ENCODE measurements at places on chromosomes 2 and 18. TPM values are rescaled to one million over a fixed set of nuclear protein-coding genes. Genes with fewer than 3 reads are reported as not detected.

CD28 gene
- total RNA-seq, result 0.30 TPM

CMPK2 gene
- 0.53 TPM for total RNA-seq

DNA sequence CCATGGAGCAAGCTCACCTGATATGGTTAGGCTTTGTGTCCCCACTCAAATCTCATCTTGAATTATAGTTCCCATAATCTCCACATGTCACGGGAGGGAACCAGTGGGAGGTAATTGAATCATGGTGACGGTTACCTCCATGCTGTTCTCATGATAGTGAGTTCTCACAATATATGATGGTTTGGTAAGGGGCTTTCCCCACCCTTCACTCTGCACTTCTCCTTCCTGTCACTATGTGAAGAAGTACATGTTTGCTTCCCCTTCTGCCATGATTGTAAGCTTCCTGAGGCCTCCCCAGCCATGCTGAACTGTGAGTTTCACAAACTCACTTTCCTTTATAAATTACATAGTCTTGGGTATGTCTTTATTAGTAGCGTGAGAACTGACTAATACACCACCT lies 435.7 kb upstream of the ID2 start:
- no peak overlapping the region for H3K27ac ChIP-seq
- H3K4me1 ChIP-seq, result no peaks in the 10 kb centered on the region
- no peak for DNase-seq
- H3K27me3 ChIP-seq, result no peaks in the 10 kb centered on the region
- no peaks in the 10 kb centered on the region for H3K36me3 ChIP-seq

DNA sequence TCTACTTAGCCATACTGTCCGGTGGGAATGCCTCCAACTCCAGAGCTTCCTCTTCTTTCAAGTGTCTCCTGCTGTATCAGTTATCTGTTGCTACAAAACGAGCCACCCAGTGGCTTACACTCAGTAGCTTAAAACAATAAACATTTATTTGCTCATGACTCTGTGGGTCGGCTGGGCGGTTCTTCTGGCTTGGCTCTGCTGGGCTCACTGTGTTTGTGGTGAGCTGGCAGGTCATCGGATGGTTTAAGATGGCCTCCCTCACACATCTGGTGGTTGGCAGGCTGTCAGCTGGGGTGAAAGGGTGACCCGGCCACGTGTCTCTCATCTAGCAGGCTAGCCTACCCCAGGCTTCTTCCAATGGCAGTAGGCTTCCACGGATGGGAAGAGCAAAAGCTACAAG lies 122.4 kb upstream of the SLC1A4 start:
- no peak for DNase-seq
- no peaks in the 10 kb centered on the region for H3K27me3 ChIP-seq
- H3K4me3 ChIP-seq, result no peak overlapping the region
- peak overlapping the region; percentile 78 for H3K27ac ChIP-seq

DNA sequence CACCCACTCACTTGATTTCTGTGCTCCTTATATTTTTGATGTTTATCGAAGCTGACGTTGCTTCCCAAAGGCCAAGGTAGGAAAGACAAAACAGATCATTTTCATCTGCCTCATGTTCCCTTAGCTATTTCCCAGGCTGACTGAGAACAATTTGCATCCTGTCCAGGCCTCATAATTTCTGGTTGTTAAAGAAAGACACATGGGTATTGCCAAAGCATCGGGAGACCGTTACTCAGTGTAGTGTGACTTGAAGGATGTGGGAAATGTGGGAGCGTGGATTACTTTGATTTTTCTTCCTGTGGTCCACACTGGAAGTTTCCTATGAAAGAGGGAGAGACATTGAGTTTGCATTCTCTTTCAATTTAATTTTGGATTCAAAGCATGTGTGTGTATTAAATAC lies 204.6 kb downstream of the TRIB2 start:
- no peaks in the 10 kb centered on the region for H3K27me3 ChIP-seq
- H3K36me3 ChIP-seq, result no peaks in the 10 kb centered on the region
- H3K27ac ChIP-seq, result no peak overlapping the region
- no peak for DNase-seq
- peaks cover 9% of the 10 kb centered on the region for H3K4me1 ChIP-seq

DNA sequence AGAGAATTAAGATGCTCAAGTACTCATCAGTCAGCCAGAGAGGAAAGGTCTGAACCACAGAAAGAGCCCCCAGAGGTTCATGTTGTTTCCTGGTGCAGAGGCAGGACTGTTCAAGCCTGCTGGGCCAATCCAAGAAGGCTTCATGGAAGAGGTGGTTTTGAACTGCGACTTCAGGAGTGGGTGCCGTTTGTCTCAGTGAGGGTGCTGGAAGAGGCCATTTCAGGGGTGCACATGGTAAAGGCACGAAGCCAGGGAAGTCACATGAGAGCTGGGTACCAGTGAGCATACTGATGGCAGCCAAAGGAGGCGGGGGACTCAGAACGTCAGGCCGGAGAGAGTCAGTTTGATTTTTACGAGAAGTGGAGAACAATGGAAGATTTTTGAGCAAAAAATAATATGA lies 55.5 kb downstream of the EMILIN2 start:
- H3K4me3 ChIP-seq, result no peak overlapping the region
- peaks cover 2% of the 10 kb centered on the region for H3K4me1 ChIP-seq
- no peak for DNase-seq
- no peaks in the 10 kb centered on the region for H3K27me3 ChIP-seq
- no peak overlapping the region for H3K27ac ChIP-seq

- no peak for DNase-seq
- H3K36me3 ChIP-seq, result no peaks in the 10 kb centered on the region
- H3K4me3 ChIP-seq, result no peak overlapping the region
- H3K27me3 ChIP-seq, result no peaks in the 10 kb centered on the region
- no peaks in the 10 kb centered on the region for H3K4me1 ChIP-seq
- H3K27ac ChIP-seq, result no peak overlapping the region
These were observed 115.7 kb downstream of the NCKAP5 start for GRCh38 chr2:133452583-133452982.

GRCh38 chr2:7060631-7061449 lies 143.6 kb downstream of the RNF144A start:
- H3K27me3 ChIP-seq, result no peaks in the 10 kb centered on the region
- H3K36me3 ChIP-seq, result no peaks in the 10 kb centered on the region
- no peak for DNase-seq
- no peaks in the 10 kb centered on the region for H3K4me1 ChIP-seq
- H3K4me3 ChIP-seq, result no peak overlapping the region
- H3K27ac ChIP-seq, result no peak overlapping the region

- H3K27me3 ChIP-seq, result no peaks in the 10 kb centered on the region
- no peak overlapping the region for H3K27ac ChIP-seq
- no peak for DNase-seq
- no peaks in the 10 kb centered on the region for H3K4me1 ChIP-seq
These were observed 70.6 kb downstream of the COPS8 start for GRCh38 chr2:237156031-237156856.

- no peak overlapping the region for H3K4me3 ChIP-seq
- no peaks in the 10 kb centered on the region for H3K4me1 ChIP-seq
- H3K36me3 ChIP-seq, result no peaks in the 10 kb centered on the region
- no peaks in the 10 kb centered on the region for H3K27me3 ChIP-seq
- no peak for DNase-seq
These were observed 159.0 kb upstream of the SETBP1 start for GRCh38 chr18:44521668-44522022.
